ENCODE measurements at places on chromosomes 13 and 19. TPM values are rescaled to one million over a fixed set of nuclear protein-coding genes. Genes with fewer than 3 reads are reported as not detected.

GRCh38 chr13:42762917-42763316 is 18.5 kb upstream of the FAM216B start:
- peaks cover 11% of the 10 kb centered on the region for H3K27me3 ChIP-seq
- no peak overlapping the region for H3K4me3 ChIP-seq
- H3K27ac ChIP-seq, result no peak overlapping the region
- H3K36me3 ChIP-seq, result no peaks in the 10 kb centered on the region
- DNase-seq, result no peak

The HSPH1 gene
- total RNA-seq, result 385 TPM

DNA sequence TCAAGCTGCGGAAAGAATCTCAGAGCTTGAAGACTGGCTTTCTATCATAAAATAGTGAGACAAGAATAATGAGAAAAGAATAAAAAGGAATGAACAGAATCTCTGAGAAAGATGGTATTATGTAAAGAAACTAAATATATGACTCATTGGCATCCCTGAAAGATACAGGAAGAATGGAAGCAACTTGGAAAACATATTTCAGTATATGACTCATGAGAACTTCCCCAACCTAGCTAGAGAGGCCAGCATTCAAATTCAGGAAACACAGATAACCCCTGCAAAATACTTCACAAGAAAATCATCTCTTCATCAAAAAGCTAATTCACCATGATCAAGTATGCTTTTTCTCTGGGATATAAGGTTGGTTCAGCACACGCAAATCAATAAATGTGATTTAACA is 2318.0 kb downstream of the PCDH9 start:
- H3K27ac ChIP-seq, result no peak overlapping the region
- no peaks in the 10 kb centered on the region for H3K4me1 ChIP-seq

- H3K4me1 ChIP-seq, result peaks cover 3% of the 10 kb centered on the region
- peaks cover 3% of the 10 kb centered on the region for H3K27me3 ChIP-seq
These were observed 28.9 kb downstream of the FRY start for GRCh38 chr13:32060401-32060878.

DNA sequence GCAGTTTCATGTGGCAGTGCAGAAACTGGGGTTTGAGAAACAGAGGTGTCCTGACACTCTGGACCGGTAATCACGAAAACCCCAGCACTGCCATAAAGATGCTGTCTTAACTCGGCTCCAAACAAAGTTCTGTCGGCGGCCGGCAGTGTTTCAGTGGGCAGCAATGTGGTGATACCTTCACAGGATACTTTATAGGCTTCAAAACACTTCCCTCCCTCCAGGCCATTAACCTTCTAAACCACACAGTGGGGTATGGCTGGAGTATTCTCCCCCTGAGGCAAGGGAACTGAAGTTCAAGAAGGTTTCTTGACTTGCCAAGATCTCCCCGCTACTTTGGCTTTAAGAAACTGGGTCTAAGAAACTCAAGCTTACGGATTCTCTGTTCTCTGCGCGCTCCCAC is 1.1 kb downstream of the RUBCNL start:
- H3K36me3 ChIP-seq, result no peaks in the 10 kb centered on the region
- H3K27me3 ChIP-seq, result peaks cover 35% of the 10 kb centered on the region
- H3K27ac ChIP-seq, result no peak overlapping the region
